ENCODE measurements at places on chromosomes 5 and 9.

- H3K36me3 ChIP-seq = no peaks in the 10 kb centered on the region
- no peaks in the 10 kb centered on the region for H3K4me1 ChIP-seq
- no peak overlapping the region for H3K4me3 ChIP-seq
- H3K27ac ChIP-seq = no peak overlapping the region
These were observed 599.9 kb downstream of the ISL1 start for GRCh38 chr5:51983161-51983560.

- no peak overlapping the region for H3K4me3 ChIP-seq
- H3K27me3 ChIP-seq = no peaks in the 10 kb centered on the region
- no peaks in the 10 kb centered on the region for H3K36me3 ChIP-seq
- DNase-seq = no peak
- H3K27ac ChIP-seq = no peak overlapping the region
These were observed 64.8 kb upstream of the CLINT1 start for GRCh38 chr5:157923765-157924164.

DNA sequence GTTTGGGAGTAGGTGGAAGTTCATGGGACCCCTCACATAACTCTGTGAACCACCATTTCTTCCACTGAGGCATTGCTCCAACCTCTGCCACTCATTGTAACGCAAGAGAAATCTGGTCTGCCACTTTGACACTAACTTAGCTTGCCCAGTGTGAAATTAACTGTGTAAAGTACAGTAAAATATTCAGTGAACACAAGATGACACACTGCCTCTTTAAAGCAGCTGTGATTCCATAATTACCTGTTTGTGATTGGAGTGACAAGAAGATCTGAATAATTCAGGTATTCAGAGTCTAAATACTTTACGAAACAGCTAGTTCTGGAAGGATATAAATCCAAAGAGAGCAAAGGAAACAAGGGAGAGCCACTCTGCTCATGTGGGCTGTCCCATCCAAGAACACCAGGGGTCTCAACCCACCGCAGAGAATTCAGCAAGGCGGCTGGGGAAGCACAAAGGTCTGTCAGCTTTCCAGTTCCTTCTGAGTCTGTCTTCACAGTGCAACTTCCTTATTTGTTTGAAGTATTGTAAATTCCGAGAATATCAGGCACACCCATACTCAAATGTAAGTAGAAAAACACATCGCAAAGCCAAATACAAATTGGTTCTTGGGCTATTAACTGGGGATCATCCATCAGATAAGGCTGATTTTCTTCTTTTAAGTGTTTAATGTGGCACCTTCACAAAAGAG, 86.9 kb downstream of the GNAQ start:
- H3K27ac ChIP-seq = no peak overlapping the region
- H3K27me3 ChIP-seq = no peaks in the 10 kb centered on the region
- H3K4me1 ChIP-seq = peaks cover 4% of the 10 kb centered on the region

- H3K4me1 ChIP-seq = no peaks in the 10 kb centered on the region
- H3K27me3 ChIP-seq = peaks cover 13% of the 10 kb centered on the region
- H3K4me3 ChIP-seq = no peak overlapping the region
- DNase-seq = no peak
- H3K36me3 ChIP-seq = no peaks in the 10 kb centered on the region
These were observed 76.9 kb downstream of the SFXN1 start for GRCh38 chr5:175555168-175555785.

DNA sequence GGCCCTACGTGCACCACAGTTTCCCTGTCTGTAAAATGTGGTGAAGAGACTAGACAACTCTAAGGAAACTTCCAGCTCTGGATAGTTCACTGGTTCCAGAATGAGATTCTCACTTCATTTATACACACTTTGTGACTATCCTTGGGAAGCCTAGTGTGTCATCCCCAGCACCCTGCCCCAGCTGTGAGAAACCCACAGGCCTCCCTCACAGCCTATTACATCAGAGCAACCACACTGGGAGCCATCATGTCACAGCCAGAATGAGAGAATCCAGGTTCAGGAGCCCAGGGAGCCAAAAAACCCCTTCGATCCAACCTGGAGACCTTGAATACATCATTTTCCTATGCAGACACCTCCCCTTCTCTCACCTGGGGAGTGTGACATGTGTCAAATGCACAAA, 21.0 kb upstream of the HAND1 start:
- no peaks in the 10 kb centered on the region for H3K4me1 ChIP-seq
- no peak overlapping the region for H3K27ac ChIP-seq
- peaks cover 42% of the 10 kb centered on the region for H3K27me3 ChIP-seq
- DNase-seq = no peak
- H3K4me3 ChIP-seq = no peak overlapping the region

GRCh38 chr5:180618487-180618828, 27.2 kb upstream of the SCGB3A1 start:
- no peak overlapping the region for H3K27ac ChIP-seq
- no peaks in the 10 kb centered on the region for H3K36me3 ChIP-seq
- H3K4me1 ChIP-seq = peaks cover 18% of the 10 kb centered on the region
- no peak for DNase-seq
- peaks cover 28% of the 10 kb centered on the region for H3K27me3 ChIP-seq

- no peak overlapping the region for H3K27ac ChIP-seq
- peaks cover 91% of the 10 kb centered on the region for H3K27me3 ChIP-seq
- no peaks in the 10 kb centered on the region for H3K4me1 ChIP-seq
- peaks cover 8% of the 10 kb centered on the region for H3K36me3 ChIP-seq
These were observed 88.5 kb downstream of the PSD2 start for GRCh38 chr5:139884144-139884543.
